ENCODE measurements at places on chromosomes 3 and 15.

GRCh38 chr3:64502284-64502683, 185.5 kb downstream of the ADAMTS9 start:
- DNase-seq: no peak

DNA sequence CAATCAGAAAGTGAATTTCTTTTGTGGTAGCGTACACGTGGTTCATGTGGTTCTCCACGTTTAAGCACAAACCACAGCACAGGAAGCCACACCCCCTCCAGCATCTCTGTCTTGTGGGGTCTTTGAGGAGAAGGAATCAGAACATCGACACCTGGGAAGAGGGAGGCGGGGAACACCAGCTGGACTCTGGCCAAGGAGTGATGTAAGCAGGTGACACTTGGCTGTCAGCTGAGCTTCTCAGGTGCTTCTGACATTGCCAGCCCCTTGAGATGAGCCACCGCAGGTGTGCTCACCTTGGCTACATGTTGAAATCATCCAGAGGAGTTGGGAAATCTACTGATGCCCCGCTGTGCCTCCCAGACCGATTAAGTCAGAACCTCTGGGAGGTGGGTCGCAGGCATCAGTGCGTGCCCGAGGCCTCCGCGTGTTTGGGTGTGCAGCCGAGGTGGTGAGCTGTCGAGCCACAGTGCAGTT, 85.0 kb downstream of the FAM81A start:
- no peak for DNase-seq

DNA sequence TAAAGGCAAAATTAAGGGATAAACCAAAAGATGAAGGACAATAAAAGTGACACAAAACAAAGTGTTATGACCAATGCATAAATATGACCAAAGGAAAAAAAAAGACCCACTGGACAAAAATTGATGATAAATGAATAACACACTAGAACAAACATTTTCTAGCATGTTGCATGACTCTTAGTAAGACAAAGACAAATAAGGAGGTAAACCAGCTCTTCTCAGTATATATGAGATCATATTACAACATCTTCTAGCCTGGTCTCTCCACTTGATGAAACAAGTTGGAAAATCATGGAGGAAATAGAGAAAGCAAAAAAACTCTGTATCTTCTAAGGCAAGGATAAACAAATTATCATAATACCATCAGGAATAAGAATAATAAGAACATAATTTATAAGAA, 163.9 kb upstream of the GBE1 start:
- DNase-seq: no peak

GRCh38 chr3:34183114-34183513, 384.7 kb downstream of the PDCD6IP start:
- DNase-seq: no peak

DNA sequence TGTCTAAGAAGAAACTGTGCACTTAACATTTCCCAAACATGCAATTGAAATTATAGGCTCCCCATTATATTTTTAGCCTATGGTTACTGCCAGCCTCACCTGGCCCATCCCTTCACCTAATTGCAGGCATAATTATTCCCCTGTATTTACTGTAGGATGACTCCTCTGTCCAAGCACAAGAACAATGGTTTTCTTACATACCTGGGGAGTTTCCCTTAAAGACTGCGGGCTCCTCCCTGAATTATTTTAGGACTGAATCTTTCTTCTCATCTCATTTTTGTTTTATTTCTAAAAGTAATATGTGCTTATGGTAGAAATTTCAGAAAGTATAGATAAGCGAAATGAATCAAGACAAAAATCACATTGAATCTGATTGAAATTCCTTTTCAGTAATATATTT, 11.4 kb downstream of the TM4SF1 start:
- no peak for DNase-seq

- peak; percentile 41 for DNase-seq
Measured at GRCh38 chr15:22839046-22839695, 705 bp downstream of the NIPA2 start.

DNA sequence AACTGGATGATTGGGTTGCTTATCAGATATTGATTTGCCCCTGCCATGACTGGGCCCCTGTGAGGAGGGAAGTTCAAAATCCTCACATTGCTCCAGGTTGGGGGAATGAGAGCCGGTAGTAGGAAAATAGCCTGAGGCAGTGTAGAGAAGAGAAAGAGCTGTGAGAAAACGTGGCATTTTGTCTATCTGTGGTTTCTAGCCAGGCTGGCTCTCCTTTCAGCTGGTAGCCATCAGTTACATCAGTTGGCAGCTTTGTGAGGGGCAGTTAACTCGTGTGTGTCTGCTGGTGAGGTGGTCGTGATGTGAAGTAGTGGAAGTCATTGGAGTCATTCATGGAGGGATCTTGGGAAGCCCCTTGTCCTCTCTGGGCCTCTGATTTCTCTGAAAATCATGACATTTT, 5.2 kb downstream of the ESYT3 start:
- DNase-seq: no peak

DNA sequence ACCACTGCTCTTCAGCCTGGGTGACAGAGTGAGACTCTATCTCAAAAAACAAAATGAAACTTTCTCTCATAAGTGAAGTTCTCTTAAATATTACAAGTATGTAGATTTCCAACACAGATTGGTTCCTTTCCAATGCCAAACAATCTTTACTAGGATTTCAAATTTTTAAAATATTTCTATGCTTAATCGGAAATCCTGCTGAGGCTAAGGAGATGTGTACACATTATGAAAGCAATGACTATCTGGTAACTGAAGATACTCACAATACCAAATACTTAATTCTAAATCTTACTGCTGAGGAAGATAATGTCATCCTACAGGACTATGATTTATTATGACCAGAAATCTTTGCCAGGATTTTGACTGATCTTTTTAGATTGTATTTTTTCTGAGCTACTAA, 255.6 kb upstream of the ZNF717 start:
- DNase-seq: no peak

DNA sequence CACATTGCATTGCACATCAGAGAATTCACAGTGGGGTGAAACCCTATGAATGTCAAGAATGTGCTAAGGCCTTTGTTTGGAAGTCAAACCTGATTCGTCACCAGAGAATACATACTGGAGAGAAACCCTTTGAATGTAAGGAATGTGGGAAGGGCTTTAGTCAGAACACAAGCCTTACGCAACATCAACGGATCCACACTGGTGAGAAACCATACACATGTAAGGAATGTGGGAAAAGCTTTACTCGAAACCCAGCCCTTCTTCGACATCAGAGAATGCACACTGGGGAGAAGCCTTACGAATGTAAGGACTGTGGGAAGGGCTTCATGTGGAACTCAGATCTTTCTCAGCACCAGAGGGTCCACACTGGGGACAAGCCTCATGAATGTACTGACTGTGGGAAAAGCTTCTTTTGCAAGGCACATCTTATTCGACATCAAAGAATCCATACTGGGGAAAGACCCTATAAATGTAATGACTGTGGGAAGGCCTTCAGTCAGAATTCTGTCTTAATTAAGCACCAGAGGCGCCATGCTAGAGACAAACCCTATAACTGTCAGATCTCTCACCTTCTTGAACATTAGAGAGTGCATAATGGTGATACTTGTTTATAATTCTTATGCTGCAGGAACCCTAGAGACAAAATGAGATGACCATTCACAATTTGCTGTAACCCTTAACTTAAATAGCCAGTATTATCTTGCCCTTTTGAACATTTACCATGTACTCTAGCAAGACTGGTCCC, 9.0 kb downstream of the ZNF662 start:
- DNase-seq: no peak

- no peak for DNase-seq
Measured at GRCh38 chr15:39364721-39365120, 216.2 kb upstream of the THBS1 start.

DNA sequence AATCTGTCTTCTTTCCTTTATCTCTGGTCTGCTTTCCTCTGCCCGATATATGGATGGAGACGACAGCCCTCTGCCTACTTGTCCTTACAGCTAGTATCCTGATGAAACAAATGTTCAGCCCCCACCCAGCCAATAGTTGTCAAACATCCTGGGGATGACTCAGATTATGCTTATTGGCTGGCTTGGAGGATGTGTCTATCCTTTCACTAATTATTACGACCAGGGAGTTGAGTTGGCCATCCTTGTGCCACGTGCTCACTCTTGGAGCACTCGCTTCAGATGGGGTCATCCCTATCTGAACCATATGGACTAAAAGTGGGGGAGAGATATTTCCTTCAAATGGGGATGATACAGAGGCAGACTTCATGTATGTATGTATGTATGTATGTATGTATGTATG, 6.4 kb upstream of the MAP3K13 start:
- DNase-seq: no peak

DNA sequence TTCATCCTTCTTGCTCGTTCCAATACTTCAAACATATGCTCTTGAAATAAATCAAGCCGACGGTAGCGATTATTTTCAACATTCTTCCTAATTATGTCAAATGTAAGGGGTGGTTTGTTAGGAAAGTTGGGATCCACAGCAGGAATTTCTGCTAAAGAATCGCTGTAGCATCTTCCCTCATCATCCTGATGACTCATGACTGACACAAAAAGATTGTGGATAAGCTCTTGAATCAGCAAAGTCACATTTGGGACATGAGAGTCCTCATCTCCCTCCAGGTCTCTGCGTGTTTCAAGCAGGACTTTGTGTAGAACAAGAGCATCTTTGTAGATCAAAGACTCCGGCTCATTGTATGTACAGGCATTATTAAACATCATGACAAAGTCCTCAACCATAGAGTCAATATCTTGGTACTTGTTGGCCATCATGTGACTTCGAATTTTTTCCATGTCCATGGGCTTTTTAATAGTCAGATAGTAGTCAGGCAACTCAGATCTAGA, 73.0 kb downstream of the UQCC5 start:
- no peak for DNase-seq

DNA sequence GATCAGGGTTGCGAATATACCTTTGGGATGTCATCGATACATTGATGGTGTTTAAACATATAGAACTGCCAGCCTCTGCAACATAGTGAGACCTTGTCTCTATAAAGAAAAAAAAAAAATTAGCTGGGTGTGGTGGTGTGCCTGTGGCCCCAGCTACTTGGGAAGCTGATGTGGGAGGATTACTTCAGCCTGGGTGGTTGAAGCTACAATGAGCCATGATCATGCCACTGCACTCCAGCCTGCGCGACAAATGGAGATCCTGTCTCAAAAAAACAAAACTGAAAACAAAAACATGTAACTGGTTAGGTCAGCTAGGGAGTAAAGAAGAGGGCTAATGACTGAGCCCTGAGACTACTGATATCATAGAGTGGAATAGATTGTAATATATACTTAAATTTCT, 30.7 kb upstream of the MGA start:
- no peak for DNase-seq

- no peak for DNase-seq
Measured at GRCh38 chr3:65170390-65171042, 482.7 kb upstream of the ADAMTS9 start.

GRCh38 chr3:157633241-157633640, 130.0 kb upstream of the VEPH1 start:
- no peak for DNase-seq

GRCh38 chr3:107994181-107994580, 96.7 kb downstream of the CD47 start:
- no peak for DNase-seq

DNA sequence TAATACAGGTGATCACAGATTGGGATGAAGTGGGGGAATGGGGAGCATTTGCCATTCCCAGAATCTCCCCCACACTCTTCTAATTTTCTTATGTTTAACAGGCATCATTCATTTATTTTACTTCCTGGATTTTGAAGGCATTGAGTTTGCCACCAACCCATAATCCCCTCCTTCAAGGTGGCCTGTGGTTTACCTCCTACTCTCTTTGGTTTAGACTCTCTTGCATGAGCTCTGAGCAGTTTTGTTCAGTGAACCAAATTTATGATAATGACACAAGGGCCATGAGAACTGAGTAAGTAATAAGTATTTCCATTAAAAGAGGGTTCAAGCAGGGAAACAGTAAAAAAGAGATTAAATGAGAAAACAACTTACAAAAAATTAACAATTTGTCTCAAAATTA, 703.1 kb upstream of the CFAP20DC start:
- DNase-seq: no peak

DNA sequence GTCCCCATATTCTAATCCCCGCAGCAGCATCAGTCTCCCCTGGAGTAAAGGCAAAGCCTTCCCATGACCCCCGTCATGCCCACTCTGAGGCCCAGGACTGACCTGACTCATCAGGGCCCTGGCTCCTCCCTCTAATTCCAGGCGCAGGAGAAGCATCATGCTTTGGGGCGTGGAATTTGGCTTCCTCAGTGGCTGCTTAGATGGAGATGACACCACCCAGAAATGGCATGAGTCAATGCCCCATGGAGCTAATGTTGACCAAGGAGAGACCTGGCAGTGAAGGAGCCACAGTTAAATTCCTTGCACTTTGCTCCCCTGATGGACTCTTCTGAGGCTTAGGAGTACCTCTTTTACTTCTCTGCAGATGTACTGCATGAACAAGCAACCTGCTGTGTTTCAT, 204.2 kb upstream of the PROK2 start:
- no peak for DNase-seq

DNA sequence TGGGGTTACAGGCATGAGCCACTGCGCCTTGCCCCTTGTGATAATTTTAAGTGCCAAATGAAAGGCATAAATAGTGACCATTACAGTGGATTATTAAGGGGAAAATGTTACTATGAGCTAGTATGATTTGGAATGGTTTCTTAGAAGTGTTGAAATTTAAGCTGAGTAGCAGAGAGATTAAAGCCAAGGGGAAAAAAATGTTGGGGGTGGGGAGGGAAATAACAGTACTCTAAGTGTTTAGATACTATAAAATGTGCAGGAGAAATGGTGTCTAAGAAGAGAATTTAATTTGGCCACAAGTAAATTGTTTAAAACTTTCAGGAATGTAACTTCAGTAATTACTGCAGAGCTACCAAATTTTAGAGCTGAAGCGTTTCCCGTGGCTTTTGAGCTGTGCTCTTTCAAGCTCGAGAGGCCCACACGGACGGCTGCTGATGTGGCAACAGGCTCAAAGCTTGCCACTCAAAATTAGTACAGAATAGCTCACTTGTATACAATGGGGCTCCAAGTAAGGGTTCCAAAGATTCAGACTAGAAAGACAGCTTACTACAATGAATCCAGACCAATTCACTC, 23.9 kb upstream of the SLC12A8 start:
- DNase-seq: no peak

- DNase-seq: peak; percentile 6
Measured at GRCh38 chr15:39083213-39083612, 497.7 kb upstream of the THBS1 start.

DNA sequence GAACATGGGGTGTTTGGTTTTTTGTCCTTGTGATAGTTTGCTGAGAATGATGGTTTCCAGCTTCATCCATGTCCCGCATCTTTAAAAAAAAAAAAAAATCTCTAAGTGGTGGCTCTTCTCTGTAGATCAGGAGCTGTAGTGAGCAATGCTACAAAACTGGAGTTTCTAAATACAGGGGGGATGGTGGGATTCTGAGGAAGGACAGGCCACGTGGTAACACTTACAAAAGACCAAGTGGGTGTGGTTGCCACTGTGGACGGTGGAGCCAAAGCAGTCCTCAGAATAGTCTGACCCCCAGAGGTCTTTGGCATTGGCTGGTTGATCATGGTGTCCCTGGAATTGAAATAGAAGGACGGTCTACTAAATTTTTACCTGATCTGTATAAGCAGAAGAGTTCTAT, 7.7 kb downstream of the CCRL2 start:
- no peak for DNase-seq

GRCh38 chr3:71726146-71726545, 944 bp upstream of the EIF4E3 start:
- peak; percentile 61 for DNase-seq

Measured in activated CD4-positive, alpha-beta T cell treated with anti-CD3 and anti-CD28 coated beads, Interleukin-10, Interleukin-2, amounts not matched to agents 100 ng/mL and 50 ng/mL, durations not matched to agents 16 hours and 8 hours (primary cell).